ENCODE measurements at places on chromosomes 16 and 17.

DNA sequence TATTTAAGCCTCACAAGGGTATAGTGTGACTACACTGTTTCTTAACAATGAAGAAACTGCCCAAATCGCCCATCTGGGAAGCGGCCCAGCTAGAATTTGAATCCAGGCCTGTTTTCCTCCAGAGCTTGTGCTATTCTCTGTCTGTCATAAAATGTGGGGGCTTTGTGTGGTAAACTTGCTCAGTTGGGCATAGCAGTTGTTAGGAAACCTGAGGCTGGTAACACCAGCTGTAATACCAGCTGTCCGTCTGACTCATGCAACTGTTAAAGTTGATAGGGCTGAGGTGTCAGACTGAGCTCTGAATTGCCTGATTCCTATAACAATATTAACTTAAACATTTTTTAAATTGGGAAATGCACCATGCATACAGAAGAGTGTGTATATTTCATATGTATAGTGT lies 9.3 kb downstream of the NOD2 start:
- DNase-seq, result no peak

DNA sequence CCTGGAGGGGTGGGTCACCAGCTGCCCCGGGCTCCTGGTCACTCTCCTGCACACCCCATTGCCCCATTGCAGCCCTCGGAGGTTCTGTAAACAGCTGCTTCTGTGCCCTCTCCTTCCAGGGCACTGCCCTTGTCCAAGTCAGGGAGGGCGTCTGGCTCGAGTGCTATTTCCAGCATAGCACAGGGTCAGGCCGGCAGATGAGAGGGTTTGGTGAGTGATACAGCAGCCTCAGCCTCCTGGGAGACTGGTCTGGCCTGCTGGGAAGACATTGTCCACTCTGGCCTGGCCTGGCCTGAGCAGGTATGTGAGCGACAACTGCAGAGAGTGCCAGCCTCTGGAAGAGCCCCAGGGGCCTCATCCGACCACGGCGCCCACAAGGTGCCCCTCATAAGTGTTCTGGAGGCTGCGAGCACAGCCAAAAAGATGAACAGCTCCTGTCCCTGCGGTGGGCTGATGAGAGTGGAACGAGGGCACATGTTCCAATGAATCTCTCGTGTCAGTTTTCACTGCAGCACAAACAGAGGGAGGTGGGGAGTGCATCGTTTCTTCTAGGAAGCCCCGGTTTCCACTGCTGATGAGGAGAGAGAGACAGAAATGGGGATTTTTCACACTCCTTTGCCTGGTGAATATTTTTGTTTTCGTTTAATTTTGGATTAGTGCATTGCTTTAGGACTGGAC lies 105.8 kb upstream of the SDK2 start:
- no peak for DNase-seq

DNA sequence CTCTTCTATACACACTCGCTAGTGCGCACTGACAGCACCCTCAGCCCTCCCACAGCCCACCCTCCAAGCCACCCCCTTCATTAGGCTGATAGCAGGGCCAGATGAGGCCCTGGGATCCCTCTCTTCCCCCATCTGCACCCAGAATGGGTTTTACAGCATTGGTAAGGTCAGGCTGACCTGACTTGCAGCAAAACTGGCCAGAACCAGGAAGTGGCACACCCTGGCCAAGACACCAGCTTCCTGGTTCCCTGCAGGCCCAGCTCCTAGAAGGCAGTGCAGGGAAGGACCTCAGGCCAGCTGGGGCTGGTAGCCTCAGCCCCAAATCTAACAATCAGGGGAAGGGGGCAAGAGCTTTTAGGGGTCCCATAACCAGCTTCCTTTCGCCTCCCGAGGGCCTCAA lies 50.0 kb upstream of the MRPS23 start:
- DNase-seq, result no peak

- DNase-seq, result no peak
Observed at GRCh38 chr17:61337290-61337689, 62.4 kb upstream of the TBX2 start.

DNA sequence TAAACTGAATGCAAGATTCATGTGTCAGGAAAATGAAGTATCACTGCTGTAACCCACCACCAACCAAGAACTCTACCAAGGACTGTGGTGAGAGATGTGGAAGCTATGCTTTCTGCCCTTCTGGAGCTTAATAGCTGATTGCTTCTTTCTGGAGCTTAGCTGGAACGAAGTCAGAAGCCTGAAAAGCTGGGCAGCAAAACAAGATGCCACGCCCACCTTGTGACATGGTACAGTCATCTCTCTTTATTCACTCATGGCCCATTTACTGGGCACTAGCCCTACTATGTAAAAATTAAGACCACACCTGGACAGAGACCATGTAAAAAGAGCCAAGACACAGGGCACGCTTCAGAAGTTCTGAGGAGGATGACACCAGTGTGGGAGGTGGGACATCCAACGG lies 48.1 kb downstream of the TEX2 start:
- no peak for DNase-seq

- no peak for DNase-seq
Observed at GRCh38 chr17:27607521-27608091, 23.4 kb upstream of the LGALS9 start.

- no peak for DNase-seq
Observed at GRCh38 chr16:53123747-53124146, 69.0 kb downstream of the CHD9 start.

DNA sequence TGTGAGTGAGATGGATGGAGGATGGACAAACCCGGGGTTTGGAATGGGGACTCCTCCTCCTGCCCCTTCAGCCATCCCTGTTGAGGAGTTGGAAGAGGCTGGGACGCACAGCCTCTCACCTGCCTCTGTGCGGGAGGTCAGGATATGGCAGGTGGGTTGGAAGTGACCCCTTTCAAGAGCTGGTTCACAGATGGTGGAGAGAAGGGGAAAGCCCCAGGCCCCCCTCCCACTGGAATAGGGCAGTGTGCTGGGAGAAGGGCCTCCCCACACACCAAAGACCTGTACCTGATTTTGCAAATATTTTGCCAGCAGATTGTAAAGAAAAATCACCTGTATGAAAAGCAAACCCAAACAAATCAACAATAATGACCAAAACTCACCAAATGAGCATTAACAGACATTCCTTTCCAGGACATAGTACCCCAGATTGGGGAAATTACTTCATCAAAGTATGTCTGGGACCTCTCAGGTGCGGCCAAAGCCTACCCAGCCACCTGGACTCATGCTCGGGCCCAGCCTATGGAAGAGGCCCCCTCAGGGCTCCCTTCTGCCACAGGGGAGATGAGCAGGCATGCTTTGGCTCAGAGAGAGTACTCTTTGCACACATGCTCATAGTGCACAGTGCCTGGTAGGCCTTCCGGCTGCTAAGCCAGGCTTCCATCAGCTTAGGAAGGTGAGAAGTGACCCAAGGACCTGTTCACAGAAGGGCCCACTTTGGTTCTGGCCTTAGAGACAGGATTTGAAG lies 7.8 kb downstream of the SLC47A2 start:
- DNase-seq, result no peak

DNA sequence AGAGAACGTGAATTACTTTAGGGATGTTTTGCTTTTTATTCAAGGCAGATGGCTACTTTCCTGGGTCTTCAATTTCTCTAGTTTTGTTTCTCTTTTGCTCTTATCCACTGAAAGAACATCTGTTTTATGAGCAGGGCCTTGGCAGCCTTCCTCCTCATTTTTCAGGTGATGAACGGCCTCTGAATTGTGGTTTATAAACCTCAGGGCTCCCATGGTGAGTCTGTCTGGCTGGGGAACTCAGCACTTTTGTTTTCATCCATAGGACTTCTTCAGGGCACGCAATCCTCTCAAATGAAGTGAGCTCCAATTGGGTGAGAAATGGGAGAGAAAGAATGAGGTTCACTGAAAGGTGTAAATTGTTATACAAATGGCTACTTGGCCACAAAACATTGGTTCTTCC lies 186.4 kb upstream of the ERCC4 start:
- no peak for DNase-seq

- DNase-seq, result peak; percentile 35
Observed at GRCh38 chr17:42720996-42721583, 23.8 kb downstream of the EZH1 start.

DNA sequence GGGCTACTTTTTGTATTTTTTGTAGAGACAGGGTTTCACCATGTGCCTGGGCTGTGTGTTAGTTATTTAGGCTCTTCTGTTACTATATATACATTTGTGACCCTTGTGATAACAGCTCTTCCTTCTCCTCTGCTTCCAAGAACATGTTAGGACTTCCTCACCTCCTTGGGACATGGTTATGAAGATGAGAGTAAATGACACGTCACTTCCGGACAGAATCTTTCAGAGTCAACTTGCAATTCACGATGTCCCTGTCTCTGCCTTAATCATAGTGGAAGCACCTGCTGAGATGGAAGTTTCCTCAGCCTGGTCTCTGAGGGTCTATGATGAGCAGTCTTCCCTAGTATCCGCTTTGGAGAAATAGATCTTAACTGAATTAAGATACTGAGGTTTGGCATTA lies 42.9 kb downstream of the CCDC42 start:
- no peak for DNase-seq

- DNase-seq, result no peak
Observed at GRCh38 chr16:71259086-71259485, 28.6 kb upstream of the HYDIN start.

- no peak for DNase-seq
Observed at GRCh38 chr17:73463821-73464220, 152.0 kb upstream of the CDC42EP4 start.

DNA sequence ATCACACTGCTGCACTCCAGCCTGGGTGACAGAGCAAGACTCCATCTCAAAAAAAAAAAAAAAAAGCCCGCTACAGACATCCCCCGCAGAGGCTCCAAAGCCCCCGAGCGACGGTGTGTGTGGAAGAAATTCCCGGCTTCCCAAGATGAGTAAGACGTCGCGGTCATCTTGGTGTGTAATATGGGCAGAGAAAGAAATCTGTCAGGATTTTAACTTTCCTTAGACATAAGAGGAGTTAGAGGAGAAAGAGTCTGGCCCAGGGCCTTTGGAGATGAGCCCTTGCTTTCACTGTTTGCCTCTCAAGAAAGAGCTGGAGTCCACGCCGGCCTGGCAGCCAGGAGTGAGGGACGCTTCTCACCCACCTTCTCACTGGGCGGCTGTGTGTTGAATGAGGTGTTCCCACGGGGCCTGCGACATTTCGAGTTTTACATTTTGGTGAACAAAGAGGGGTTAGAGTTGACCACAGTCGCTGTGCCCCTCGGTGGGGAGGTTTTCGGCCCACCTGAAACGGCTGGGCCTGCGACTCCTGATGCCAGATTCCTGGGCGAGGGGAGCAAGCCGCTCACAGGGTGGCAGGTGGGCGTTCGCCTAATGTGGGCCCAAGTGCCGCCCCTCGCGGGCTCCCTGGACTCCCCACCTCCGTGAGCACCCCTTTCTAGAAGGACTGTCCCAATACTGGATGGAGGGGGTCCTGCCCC lies 17.9 kb downstream of the C1QTNF1 start:
- DNase-seq, result no peak

GRCh38 chr17:66580956-66581391 lies 253.9 kb upstream of the CACNG5 start:
- DNase-seq, result no peak

GRCh38 chr17:49433000-49433694 lies 18.5 kb upstream of the PHB1 start:
- DNase-seq, result no peak

GRCh38 chr16:23343643-23344612 lies 41.8 kb downstream of the SCNN1B start:
- no peak for DNase-seq

DNA sequence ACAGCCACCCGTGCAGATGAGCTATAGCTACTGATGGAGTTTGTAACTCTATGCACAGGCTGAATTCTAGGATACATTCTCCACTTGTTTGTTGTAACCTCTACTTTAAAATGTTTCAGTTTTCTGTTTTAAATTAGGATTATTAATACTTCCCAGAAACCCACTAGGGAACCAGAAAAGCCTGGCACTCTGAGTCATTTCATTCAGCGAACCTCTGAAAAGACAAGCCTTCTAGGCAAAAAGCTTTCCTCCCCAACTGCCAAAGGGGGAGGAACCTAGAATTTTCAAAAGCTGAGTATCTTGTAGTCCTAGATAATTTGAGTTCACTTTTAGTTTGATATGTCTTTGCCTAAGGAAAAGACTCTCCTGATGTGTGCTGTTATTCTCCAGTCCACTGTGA lies 43.2 kb downstream of the GOSR1 start:
- no peak for DNase-seq

DNA sequence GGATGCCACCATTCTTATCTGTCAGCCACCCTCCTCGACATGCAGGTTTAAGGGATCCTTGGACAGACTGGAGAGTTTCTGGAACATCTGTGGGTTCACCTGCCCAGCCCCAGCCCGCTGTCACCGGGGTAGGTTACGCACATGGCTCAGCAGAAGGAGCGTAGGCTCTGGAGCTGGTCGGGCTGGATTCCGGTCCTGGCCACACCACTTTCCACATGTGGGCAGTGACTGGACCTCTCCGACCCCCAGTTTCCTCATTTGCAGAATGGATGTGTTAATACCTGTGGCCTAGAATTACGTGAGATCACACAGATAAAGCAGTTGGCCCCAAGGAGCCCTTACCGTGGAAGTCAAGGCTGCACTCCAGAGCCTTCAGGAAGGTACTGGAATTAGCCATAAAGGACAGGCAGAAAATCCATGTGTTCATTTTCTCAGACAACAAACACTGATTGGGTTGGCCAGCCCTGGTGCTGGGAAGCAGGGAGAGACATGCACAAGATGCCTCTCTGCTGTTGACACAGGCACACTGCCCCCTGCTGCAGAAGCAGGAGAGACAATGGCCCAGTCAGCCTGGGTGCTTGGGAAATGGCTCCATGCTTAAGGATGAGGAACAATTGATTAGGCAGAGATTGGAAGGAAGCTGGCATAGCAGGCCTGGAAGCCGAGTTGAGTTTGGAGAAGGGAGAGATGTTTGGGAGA lies 58.8 kb downstream of the SF3B3 start:
- DNase-seq, result peak; percentile 40

DNA sequence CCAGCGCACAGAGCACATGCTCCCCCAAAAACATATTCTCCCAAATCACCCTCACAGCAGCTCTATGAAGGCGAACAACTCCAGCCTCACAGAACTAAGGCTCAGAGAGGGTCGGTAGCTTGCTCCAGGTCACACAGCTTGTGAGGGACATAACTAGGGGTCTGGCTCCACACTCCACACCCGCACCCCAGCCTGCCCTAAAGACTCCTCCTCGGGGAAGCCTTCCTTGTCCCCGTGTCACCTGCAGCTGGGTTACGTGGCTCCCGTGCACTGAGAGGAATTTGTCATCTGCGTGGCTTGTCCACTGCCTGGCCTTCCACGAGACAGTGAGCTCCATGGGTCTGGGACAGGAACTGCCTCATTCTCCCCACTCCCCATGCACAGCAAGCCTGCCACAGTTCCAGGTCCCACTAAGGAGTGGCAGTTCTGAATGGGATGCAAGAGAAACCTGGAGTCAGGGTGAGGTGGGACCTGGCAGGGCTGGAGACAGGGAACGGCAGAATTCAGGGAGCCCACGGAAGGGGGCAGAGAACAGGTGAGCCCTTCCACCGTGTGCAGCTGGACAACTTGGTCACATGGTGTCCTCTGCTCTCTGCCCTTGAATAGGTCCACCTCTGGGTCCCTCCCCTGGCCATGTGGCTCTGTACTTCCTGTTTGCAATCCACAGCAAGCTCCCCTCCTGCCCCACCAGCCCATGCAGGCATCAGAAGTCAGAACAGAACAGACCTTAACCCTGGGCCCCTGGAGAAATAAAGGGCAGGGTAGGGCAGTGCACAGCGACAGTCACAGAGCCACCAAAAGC lies 27.4 kb downstream of the TNFRSF13B start:
- DNase-seq, result no peak

- DNase-seq, result no peak
Observed at GRCh38 chr17:45790296-45790922, 6.3 kb downstream of the CRHR1 start.

Data from activated naive CD4-positive, alpha-beta T cell treated with anti-CD3 and anti-CD28 coated beads for 36 hours (primary cell).